T-helper 1 cell (primary cell): ENCODE measurements at places on chromosomes 11 and 22.

DNA sequence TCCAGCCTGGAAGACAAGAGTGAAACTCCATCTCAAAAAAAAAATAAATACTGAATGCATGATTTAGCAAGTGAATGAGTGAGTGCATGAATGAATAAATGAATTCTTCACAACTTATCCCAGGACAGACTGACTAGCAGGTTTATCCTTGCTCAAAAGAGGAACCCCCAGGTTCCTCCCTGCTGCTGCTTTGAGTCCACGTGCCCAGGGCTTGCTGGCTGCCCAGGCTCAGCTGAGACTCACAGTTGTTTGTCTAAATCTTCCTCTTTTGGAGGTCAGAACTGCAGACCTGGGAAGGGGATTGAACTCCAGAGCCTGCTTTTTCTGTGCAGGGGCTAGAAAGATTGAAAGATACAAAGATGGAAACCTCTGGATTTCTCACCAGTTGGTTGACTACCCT is 117.4 kb upstream of the TMEM45B start:
- DNase-seq: no peak

DNA sequence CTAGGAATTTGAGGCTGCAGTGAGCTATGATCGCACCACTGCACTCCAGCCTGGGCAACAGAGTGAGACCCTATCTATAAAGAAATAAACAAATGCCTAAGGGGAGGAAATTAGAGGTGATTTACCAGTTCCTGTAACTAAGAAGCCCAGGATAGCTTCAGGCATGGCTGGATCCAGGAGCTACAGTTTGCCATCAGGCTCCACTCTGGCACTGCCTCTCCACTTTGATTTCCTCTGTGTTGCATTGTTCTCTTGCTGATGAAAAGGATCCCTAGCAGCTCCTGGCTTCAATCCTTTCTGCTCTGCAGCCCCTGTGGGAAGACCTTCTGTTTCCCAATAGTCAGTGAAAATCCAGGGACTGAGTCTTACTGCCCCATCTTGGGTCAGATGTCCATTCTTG is 20.1 kb upstream of the FADD start:
- DNase-seq: no peak

- no peak for DNase-seq
Measured at GRCh38 chr11:113725913-113726312, 19.8 kb upstream of the TMPRSS5 start.

- DNase-seq: no peak
Measured at GRCh38 chr11:134864233-134864967, 452.4 kb upstream of the B3GAT1 start.

DNA sequence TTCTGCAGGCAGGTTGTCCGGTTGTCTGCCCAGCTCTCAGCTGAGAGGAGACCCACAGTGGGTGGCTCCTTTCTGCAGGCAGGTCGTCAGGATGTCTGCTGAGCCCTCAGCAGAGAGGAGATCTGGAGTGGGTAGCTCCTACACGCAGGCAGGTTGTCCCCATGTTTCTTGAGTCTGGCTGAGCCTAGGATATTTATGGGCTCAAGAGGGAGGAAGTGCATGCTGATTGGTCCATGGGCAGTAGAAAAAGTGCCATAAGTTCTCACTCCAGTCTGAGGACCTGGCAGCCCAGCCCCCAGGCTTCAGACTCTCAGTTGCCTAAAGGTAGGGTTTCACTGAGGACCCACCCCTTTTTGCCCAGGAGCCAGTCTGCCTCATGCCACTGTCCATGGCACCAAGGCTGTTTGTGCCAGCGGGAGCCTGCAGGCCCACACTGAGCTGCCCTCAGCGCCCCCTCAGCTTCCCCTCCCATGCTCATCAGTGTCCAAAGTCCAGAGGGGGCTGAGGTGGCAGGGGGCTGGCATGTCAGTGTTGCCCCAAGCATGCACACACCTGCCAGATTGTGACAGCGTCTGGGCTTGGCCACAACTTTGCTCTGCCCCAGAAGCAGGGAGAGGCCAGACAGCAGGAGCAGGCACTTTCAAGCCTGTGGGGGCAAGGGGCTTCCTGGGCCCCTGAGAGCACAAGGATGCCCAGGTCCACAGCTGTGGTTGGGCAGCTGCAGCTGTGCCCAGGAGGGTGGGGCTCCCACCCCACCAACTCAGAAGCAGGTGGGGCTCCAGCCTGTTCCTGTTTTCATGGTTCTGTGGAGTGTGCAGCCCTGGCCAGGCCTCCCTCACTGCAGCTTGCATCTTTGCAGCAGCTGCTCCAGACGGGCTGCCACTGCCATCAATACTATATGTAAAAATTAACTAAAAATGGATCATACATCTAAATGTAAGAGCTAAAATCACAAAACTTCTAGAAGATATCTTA is 3.8 kb upstream of the RNF141 start:
- no peak for DNase-seq

DNA sequence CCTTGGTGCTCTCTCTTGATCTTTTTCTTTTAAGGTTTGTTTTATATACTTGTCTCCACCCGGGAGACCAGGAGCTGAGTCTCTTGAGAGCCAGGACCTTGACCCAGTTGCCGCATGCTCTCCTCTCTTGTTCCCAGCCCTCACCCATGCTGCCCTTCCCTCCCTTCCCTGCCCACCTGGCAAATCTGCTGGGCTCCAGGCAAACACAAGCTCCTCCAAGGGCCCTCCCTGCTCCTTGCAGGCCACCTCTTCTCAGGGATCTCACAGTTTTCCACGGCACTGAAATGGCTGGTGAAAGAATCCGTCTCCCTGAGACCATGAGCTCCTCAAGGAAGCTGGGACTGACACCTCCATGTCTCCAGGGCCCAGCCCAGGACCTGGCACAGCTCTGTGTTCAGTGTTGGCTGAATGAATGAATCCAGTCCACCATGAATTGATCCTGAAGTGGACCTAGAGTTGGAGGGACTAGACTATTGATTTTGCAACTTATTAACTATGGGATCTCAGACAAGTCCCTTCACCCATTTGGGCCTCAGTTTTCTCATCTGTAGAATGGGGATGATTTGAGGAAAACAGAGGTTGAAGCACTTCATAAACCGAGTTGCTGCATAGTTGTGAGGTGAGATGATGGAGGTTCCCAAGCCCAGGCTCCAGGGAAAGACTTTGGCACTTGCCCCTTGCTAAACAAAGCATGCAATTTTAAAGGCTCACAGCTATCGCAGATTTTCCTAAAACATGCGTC is 25.1 kb upstream of the FBLN1 start:
- DNase-seq: no peak
